ENCODE measurements at places on chromosomes 2 and 18.

DNA sequence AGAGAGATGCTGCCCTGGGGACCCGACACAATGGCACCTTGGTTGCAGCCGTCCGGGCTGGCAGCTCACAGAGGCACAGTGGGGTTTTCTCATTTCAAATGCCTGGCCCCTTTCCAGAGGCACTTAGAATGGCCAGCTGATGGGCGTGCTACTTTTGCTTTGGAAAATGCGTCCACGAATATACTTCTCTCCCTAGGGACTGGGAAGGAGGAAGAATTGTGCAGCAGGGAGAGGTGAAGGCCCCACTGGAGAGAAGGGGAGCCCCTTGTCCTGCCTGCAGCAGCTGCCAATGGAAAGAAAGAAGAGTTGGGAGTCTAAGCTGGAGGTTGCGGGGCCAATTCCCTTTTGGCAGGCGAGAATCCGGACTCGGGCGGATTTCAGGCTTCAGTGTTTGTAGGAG lies 1.1 kb upstream of the MAL start:
- no peak for DNase-seq

GRCh38 chr2:15786003-15786654 lies 154.2 kb upstream of the MYCN start:
- DNase-seq: no peak

DNA sequence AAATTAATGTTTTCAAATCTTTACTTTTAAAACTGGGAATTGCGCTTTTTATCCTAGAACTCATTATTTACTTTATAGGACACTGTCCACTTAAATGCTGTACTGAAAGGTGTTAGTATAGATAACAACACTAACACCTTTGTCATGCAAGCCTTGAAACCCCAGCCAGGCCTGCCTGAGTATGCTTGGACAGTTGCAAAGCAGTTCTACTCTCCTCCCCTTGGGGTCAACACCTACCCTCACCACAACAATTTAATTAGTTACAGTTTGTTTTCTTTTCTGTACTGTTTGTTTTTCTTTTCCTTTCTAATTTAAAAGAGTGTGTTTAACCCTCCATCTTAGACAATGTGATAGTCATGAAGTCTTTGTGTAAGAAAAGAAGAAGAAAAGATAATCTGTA lies 18.9 kb upstream of the FAM98A start:
- DNase-seq: no peak

DNA sequence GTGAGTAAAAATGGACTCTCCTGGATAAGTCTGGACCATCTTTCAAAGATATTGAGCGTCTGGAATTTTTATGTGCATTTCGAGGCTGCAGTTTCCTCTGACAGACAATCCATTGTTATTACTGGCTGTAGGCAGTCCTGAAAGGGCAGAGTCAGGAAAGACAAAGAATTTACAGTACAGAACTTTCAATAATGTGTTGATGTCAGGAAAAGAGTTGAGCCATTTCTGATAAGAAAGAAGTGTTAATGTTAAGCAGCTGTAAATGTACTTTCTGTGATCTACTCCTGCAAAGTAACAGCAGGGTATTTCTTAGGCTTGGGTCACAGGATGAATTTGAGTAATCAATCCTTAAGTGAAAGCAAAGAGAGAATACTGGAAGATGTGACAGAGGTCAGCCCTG lies 29.8 kb downstream of the TSPYL6 start:
- no peak for DNase-seq

DNA sequence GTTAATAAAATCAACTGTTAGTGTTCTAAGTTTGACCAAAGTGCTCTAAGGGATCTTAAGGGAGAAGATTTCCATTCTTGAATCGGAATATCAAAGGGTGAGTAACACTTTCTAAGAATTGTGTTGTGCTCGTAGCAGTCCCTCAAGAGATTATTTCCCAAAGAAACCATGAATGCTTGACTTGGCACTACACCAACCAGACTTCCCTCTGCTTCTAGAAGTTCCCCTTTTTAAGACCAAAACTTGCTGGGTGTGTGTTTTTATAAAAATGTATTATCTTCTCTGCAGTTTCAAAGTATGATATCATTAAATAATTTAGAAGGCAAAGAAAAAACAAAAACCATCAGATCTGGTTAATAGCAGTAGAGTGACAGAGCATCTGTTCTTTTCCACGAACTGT lies 522.0 kb upstream of the FAM98A start:
- DNase-seq: no peak

GRCh38 chr18:79378536-79379250 lies 17.0 kb upstream of the NFATC1 start:
- DNase-seq: peak; percentile 74

GRCh38 chr2:33770023-33770422 lies 170.9 kb upstream of the FAM98A start:
- DNase-seq: no peak

GRCh38 chr2:26223018-26223417 lies 21.4 kb downstream of the HADHA start:
- no peak for DNase-seq

DNA sequence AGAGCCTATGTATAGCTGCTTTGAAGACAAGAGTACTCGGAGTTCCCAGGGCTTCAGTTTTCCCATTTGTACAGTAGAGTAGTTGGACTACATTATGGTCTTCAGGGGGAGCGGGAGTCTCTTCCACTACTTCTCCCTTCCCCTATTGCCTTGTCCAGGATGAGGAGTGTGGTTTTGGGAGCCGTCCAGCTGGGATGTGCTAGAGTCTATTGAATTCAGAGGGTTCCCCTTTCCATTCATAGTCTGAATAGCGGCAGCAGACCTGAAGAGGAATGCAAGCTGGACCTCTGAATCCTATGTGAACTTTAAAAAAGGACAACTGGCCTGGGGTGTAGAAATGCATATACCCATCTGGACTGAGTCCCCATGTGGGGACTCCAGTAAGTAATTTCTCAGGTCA lies 43.5 kb upstream of the EPG5 start:
- no peak for DNase-seq

- no peak for DNase-seq
These were observed 3.8 kb downstream of the SULT1C3 start for GRCh38 chr2:108243566-108243965.

DNA sequence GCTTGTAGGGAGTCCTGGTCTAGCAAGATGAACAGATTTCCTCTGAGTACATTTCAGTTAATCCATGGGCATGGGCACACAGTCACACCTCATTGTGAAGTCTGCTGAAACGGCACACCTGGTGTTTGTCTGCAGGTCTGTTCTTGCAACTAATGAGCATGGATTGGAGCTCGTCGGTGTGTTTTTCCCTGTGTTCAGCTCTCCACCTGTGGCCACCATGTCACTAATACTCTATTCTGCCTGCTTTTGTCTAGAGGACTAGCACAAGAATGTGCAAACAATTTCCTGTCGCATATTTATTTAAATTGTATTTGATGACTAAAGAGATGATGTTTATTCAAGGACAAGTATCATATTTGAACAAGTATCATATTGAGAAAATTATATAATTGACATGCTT lies 24.5 kb upstream of the PPP4R1 start:
- no peak for DNase-seq

- no peak for DNase-seq
These were observed 125.8 kb downstream of the TANC1 start for GRCh38 chr2:159094173-159094737.

DNA sequence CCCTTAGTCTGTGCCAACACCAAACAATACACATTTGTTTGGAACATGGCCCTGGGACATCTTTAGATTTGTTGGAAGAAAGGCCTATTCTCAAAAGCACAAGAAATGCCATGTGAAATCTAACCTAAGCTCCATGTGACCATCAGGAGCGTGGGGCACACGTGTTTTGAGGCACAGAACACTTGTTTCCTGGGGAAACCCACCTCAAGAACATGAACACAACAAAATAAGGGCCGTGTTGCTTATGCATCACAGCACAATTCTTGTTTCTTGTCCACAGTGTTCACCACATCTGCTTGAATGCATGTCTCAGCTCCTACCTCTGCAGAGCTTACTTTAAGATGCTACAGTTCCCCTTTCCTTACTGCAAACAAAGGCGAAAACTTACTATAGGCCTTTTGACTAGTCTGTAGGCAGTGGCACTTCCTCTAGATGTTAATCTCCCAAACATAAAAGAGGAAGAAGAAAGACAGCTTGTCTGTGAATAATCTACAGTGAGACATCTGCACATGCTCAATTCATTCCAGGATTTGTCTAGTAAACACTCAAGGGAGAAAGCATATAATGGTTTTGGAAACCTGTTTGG lies 165.0 kb downstream of the ANKRD44 start:
- DNase-seq: peak; percentile 63

DNA sequence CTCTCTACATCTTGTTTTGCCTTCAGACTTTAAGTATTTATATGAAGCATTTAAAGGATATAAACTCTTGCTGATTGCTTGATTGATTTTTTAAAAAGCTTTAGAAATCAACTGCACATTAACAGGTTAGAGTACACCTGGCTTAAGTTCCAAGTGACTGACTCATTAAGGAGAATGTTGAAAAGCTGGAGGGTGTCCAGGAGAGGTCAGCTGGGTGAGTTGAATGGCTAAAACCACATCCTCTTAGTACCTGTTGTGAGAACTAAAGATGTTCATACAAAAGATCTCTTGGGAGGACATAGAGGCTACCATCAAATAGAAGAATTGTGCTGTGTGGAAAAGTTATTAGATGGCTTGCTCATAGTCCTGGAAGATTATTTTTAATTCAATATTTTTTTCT lies 206.8 kb downstream of the TXNL1 start:
- DNase-seq: no peak

- DNase-seq: no peak
These were observed 195.9 kb upstream of the HS6ST1 start for GRCh38 chr2:128514555-128514955.

- no peak for DNase-seq
These were observed 72.6 kb downstream of the MREG start for GRCh38 chr2:215940645-215941184.

DNA sequence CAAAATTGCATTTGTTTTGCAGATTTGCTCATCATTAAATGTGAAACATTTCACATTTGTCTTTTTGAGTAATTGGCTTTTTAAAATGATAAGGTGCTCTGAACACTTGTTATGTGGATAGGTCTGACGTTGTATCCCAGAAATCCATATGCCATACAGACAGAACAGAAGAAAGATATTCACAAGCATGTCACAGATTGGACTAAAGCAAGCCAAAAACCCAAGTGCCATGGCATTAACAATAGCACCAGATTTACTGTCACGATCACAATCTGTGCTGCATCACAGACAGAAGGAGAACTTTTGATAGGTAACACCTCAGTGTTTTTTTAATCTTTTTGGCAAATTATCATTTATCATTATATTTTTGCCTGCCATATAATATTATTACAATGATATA lies 272.6 kb downstream of the ARHGAP15 start:
- DNase-seq: no peak

DNA sequence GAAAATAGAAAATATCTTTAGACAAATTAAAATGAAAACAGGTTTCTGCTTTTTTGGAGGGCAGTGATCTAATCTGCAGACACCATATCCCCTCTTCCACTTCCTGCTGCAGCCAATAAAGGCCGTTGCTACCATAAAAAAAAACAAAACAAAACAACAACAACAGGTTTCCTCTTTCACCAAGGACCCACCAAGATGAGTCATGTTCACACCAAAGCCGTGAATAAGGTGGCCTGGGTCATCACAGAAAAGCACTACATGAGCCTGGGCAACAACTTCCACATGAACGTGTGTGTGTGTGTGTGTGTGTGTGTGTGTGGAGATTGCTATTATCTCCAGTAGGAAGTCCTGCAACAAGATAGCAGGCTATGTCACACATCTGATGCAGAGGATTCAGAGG lies 24.8 kb upstream of the TFCP2L1 start:
- DNase-seq: no peak

DNA sequence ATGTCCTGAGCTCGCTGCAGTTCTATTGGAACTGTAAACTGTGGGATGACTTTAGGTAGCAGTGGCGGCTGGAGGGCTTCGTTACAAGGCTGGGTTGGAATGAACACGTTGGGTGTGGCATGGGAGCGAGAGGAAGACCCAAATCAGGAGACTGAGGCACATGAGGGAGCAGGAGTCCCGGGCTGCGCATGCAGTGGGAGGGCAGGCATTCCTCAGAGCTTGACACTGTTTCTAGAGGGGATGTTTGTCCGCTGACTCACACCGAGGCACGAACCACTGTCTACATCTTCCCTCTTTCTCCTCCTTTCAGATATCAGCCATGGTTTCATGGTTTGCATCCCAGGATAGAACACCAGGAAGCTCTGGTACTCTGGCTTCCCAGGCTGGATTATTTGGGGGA lies 40.6 kb upstream of the LAMA1 start:
- no peak for DNase-seq

DNA sequence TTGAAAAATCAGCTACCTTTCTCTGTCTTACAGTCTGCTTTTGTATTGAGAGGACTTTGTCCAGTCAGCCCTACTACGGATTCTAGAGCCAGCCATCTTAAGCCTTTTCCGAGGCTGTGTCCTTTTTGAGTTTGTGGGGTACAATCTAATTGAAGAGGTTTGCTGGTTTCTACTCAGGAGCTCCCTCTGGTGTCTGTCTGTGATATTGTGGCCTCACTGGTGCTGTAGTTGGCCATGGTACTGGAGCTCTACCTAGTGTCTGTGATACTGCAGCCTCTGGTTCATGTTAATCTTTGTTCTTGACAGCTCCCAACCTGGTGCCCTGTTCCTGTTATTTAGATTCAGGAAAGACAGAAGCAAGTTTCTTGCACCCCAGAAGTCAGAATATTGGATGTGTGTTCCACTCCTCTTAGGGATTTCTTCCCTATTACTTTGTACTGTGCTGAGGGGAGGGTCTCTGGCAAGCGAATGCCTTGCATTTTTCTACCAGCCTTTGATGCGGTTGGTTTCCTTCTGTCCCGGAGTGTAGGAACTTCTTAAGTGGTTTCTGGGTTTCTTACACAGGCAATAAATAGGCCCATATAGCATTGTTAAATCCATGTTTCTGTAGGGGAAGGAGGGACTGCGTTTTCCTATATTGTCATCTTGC lies 78.5 kb downstream of the ACSL3 start:
- peak; percentile 18 for DNase-seq

GRCh38 chr18:65990944-65991708 lies 240.3 kb downstream of the CDH7 start:
- no peak for DNase-seq

GRCh38 chr2:220341014-220341413 lies 713.6 kb downstream of the SLC4A3 start:
- DNase-seq: no peak

GRCh38 chr2:7024261-7024660 lies 107.0 kb downstream of the RNF144A start:
- DNase-seq: no peak

All from GM06990 (cell line).